Activated CD4-positive, alpha-beta T cell treated with anti-CD3 and anti-CD28 coated beads for 24 hours (primary cell): ENCODE measurements at places on chromosomes 2 and 18.

- DNase-seq, result no peak
Observed at GRCh38 chr2:157672129-157672528, 43.5 kb upstream of the ACVR1C start.

- DNase-seq, result no peak
Observed at GRCh38 chr2:163736433-163737189, 803 bp upstream of the FIGN start.

DNA sequence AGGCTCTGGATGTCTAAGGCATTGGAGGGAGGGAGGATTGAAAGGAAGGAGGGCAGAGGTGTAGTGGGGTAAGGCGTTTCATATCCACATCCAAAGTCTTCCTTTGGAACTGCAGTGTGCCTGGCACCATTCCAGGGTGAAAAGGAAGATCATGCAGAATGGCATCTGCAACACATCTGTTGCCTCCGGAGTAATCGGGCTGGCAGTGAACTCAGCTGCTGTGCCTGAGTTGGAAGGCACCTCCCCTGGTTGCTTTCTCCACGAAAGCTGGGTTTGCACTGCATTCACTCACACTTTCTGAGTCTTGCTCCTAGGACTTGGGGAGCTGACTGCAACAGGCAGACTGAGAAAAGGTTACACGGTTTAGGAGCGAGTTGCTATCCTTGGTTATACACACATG is 30.3 kb upstream of the SEC11C start:
- DNase-seq, result no peak

- no peak for DNase-seq
Observed at GRCh38 chr2:233125455-233126065, 65.4 kb downstream of the INPP5D start.

GRCh38 chr18:76390452-76391035 is 104.5 kb downstream of the ZNF516 start:
- no peak for DNase-seq

DNA sequence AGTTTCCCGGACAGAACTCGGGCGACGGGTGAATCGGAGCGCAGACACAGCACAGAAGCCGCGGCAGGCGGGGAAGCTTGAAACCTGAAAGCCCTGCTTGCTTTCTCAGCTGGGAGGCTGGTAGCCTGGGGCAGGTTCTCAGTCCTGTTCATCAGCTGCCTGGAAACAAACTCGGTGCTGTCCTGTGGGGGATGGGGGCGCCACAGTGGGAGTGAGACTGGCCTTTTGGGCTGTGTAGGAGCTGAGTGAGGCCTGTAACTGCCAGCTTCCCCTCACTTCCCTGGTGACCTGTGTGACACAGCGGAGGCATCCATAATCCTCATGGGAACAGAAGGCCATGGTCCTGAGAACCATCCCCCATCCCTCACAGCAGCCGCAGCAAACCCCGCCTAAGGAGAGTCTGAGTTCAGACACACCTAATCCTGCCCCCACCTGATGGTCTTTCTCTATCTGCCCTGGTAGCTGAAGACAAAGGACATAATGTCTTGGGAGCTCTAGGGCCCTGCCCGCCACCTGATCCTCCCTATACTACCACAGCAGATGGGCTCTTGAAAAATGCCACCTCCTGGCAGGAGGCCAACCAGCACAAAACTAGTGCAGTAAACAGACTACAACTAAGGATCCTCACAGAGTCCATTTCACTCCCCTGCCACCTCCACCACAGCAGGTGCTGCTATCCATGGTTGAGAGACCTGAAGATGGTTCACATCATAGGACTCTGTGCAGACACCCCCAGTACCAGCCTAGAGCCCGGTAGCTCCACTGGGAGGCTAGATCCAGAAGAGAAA is 52.7 kb upstream of the LDLRAD4 start:
- DNase-seq, result no peak

DNA sequence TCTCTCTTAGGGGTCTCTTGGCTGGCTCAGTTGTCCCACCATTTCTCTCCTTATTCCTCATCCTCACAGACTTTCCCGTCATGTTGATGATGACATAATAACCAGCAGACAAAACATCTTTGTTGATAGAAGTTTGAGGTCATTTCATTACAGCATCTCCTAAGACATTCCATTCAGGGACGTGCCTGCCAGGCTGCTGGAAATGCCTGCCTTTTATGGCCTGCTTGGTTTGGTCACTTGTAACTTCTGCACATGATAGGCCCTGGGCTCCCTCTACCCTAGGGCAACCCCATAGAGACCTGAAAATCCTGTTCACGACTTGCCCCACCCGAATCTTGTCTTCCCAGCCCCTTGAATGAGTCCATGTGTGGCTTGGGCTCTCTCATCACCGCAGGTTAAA is 81.7 kb downstream of the SDC1 start:
- DNase-seq, result no peak

- no peak for DNase-seq
Observed at GRCh38 chr2:85583667-85584353, 421 bp upstream of the VAMP5 start.

DNA sequence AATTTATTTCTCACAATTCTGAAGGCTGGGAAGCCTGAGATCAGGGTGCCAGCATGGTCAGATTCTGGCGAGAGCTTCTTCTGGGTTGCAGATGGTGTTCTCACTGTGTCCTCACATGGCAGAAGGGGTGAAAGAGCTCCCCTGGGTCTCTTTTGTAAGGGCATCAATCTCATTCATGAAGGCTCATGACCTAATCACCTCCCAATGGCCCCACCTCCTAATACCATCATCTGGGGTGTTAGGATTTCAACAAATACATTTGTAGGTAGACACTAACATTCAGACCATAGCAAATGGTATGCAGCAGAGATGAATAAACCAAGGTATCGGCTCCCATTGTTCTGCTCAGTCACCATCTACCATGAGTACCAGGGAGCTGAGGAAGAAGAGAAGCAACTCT is 32.7 kb downstream of the YPEL5 start:
- DNase-seq, result no peak

DNA sequence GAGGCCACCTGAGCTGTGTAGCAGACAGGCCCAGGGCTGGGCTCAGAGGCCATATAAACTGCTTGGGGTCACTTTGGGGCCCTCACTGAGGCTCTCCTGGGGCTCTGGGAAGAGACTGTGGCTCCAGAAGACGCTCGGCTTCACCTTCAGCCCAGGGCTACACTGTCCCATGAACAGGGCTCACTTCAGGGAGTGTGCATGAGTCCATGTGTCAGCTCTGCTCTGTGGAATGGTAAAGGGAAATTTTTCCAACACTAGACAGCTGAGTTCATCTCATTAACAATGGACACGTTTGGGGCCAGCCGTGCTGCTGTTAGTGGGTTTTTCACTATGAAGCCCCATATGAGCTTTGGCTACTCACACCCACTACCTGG is 65.4 kb upstream of the TFCP2L1 start:
- no peak for DNase-seq

- no peak for DNase-seq
Observed at GRCh38 chr2:207073412-207073800, 92.3 kb downstream of the KLF7 start.

- no peak for DNase-seq
Observed at GRCh38 chr18:49365346-49365745, 95.1 kb downstream of the DYM start.

GRCh38 chr2:48733067-48733503 is 22.4 kb downstream of the LHCGR start:
- no peak for DNase-seq

DNA sequence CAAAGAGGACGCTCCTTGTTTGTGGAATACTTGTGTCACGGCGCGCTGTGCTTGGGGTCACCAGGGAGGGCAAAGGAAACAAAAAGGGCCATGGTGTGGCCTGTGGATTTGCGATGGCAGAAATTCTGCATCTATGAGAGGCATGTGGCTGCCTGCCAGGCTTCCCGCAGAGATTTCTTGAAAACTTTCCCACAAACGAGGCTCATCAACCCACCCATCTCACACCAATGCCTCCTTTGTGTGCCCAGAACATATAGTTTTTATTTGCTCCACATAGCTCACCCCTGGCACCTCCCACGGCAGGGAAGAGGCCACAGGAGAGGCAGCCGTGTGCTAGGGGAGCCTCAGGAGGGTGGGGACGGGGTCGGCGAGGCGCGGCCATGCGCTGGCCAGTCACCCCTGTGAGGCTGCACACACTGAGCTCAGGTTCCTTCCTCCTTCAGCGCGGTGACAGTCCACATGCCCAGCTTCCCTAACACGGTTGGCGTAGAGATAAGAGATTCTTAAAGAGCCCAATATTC is 100.3 kb downstream of the MBP start:
- no peak for DNase-seq

DNA sequence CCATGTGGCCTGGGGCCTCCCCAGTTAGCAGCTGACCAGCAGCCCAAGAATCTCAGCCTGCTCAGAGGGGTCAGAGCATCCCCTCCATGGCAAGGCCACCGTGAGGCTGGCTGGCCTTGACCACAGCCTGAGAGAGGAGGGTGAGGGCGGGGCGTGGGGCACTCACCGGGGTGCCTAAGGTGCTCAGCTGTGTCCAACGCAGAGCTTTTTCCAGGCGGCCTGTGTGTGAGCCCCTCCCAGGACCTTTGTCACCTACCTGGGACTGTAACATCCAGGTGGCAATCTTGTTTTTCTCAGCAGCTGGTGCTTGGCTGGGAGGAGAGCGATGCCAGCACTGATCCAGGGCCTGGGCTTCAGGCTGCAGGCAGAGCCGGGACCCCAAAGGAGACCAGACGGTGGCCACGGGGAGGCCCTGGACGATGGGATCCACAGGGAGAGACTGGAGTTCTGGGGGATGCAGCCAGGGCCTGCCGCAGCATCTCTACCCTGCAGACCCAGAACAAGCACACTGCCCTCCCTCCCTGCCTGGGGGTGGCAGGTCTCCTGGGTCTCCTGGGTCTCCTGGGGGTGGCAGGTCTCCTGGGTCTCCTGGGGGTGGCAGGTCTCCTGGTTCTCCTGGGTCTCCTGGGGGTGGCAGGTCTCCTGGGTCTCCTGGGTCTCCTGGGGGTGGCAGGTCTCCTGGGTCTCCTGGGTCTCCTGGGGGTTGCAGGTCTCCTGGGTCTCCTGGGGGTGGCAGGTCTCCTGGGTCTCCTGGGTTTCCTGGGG is 12.3 kb downstream of the SNED1 start:
- DNase-seq, result no peak

- no peak for DNase-seq
Observed at GRCh38 chr2:25079050-25079635, 37.3 kb downstream of the EFR3B start.

DNA sequence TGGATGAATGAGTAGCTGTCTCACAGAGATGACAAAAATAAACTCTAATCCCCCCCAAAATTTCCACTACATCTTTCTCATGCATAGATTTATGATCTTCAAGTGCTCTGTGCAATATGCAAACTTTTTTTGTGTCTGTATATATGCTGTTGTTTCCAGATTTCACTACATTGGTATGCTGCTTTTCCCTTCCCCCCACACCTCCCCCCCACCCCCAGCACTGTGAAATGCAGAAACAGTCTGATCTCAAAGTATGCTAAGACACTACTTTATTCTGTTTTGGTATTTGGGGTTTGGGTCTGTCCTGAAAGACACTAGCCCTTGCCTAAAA is 524 bp upstream of the KLHL14 start:
- no peak for DNase-seq

DNA sequence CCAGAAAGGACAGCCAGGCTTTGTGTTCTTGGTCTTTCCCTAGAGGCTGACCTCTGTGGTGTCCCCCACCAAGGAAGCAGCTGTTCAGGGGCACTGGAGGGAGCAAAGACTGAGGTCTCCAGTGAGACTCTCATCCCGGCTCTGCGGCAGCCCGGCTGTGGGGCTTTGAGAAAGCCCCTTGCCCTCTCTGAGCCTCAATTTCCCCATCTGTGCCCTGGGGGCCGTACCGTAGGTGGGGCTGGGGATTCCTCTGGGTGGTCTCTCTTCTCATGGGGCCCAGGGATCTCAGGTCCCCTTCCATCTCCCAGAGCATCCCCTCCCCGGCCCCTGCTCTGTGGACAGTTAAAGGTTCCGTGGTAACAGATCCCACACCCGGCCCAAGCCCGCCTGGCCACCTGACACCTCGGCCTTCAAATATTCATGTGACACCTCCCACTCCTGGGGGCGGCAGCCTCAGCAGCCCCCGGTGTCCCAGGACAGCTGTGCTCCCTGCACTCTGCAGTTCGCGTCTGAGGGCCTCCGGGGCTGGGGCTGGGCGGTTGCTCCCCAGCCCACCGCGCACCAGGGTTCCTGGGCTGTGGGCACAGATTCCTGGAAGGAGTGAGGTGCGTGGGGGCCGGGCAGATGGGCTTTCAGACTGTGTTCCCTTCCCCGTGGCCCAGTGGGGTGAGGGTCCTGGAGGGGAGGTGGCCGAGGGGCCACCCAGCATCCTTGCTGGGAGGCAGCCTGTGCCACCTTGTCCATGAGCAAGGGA is 15.1 kb upstream of the KLHL30 start:
- no peak for DNase-seq

GRCh38 chr2:41934329-41934958 is 113.4 kb upstream of the PKDCC start:
- no peak for DNase-seq

GRCh38 chr2:132984731-132985130 is 314.7 kb upstream of the LYPD1 start:
- no peak for DNase-seq

- no peak for DNase-seq
Observed at GRCh38 chr2:44098050-44098449, 70.6 kb upstream of the PPM1B start.

DNA sequence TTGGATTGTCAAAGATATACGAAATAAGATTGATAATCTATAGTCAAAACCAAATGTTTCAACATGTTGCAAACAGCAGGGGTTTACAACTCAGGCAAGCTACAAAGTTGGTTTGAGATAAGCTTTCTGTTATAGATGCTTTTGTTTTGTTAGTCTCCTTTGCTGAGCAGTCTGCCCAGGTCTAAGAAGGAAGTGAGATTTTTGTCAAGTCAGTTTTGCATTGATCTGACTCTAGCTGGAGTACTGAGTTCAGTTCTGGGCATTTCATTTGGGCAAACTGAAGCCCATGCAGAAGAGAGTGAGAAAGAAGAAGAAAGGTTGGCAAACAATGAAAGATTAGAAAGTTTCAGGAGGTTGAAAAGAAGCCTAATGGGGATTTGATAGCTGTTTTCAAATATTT is 983.0 kb upstream of the SLC39A10 start:
- DNase-seq, result no peak

DNA sequence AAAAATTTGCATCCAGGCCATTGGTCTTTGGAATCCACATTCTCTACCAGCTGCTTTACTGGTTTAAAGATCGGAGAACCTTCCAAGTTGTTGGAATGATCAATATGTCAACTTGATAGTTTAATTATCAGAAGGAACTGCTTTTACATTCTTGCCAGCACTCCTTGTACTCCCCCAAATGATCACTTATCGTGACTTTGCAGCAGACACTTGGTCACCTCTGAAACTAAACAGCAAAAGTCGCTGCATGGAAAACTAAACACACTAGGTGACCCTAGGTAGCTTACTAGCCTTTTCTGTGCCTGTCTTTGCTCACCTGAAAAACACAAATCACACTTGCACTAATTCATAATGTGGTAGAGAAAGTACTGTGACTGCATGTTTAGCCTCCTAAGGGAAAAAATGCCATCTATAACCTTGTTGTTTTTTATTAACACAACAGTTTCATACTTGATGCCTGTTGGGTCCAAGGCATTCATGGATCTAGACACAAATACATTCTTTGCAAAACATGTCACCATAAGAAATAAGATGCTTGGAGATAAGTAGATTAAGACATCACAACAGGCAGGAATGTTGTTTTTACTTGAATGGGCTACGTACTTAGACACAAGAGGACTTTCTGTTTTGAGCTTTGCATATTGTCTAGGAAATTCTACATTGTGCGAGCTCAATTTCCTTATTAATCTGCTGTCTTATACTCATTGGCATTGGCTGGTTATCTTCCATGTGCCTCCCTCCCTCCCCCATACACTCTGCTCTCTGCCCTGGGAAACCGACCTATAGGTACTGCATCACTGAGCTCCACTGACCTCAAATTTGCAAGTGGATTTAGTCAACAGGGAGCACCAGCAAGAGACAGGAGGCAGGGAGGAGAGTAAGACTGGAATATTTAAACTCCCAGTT is 219.1 kb upstream of the STK17B start:
- DNase-seq, result no peak
